Iris pigment epithelial cell (primary cell): ENCODE measurements at places on chromosomes 5 and 9.
A peak's percentile ranks its signal among the peaks of the same experiment; 100 is the strongest.

DNA sequence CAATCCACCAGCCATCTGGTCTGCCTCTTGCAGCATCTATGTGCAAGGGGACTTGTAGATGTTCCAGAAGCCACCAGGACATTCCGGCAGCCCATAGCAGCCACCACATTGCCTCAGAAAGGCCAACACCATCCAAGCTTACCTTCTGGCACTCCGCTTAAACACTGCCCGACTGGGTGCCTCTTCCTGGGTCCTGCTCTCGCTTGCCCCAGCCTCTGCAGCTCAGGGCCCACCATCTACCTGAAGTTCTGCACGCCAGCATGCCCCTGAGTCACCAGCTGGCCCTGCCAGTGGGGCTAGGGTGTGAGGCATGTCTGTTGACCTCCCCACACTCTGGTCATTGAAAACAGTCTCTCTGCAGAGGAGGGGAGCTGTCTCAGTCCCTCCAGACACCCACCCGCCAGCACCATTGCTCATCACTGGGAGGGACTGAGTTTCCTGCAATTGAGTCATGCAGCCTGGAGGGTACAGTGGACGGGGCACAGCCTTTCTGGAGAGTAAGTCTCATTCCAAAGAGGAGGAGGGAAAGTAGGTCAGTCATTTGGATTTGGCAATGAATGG lies 16.9 kb upstream of the COL5A1 start:
- DNase-seq = peak; percentile 86

GRCh38 chr5:71711610-71712009 lies 7.5 kb upstream of the CARTPT start:
- no peak for DNase-seq

- no peak for DNase-seq
These were observed 23.9 kb upstream of the TERT start for GRCh38 chr5:1318659-1319251.

- DNase-seq = no peak
These were observed 10.0 kb downstream of the SLC2A8 start for GRCh38 chr9:127406799-127407491.

DNA sequence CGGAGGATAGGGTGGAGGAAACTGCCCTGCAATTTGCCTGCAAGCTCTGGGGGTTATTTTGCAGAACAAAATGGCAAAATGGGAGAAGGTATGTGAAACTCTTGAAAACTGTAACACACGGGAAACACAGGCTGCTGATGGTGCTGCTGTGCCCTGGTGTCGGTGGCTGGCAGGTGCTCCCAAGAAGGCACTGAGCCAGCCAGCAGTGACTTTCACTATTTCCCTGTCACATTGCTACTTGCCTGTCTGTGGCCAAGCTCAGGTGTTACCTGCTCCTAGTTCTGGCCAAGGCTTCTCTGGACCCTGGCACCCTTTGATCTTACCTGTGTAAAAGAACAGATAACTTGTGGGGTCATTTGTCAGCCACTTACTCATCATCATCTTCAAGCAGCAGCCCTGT lies 102.2 kb downstream of the CMYA5 start:
- DNase-seq = no peak

- DNase-seq = no peak
These were observed 4.4 kb downstream of the SSNA1 start for GRCh38 chr9:137192859-137193258.

DNA sequence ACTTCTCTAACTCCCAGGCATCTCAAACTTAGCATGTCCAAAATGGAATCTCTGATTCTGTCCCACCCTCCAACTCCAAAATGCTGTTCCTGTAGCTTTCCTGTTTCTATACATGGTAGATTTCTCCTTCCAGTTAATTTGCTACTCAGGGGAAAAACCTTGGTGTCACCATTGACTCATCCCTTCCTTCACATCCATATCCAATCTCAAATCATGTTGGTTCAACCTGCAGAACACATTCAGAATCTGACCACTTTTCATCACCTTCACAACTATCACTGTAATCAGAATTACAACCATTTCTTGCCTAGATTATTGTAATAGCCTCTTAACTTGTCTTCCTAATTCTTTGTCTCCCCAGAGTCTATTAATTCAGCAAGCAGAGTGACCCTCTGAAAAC lies 10.8 kb downstream of the RIOK2 start:
- no peak for DNase-seq

DNA sequence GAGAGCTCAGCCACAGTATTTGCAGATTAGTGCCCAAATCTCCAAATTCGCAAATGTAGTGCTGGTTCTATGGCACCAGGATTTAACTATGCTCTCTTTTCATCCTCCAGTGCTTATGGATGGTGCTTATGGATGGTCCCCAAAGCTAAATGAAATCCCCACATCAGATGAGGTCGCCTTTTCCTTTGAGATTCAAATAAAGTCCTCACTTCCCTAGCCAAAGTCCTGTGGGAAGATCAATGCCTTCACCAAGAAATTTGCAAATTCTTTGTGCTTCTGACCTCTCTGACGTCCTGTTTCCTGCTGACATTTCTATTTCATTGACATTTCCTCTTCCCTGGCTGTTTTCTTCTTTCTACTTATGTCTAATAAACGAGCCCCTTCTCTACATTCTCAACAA lies 1077.0 kb upstream of the C9orf72 start:
- no peak for DNase-seq

- DNase-seq = peak; percentile 82
These were observed 91.8 kb upstream of the FER start for GRCh38 chr5:108655750-108656450.

GRCh38 chr5:41843456-41844370 lies 26.5 kb downstream of the OXCT1 start:
- peak; percentile 68 for DNase-seq

GRCh38 chr9:4553951-4554381 lies 63.7 kb downstream of the SLC1A1 start:
- DNase-seq = peak; percentile 56

GRCh38 chr5:132458226-132458560 lies 32.4 kb downstream of the IRF1 start:
- DNase-seq = peak; percentile 68

DNA sequence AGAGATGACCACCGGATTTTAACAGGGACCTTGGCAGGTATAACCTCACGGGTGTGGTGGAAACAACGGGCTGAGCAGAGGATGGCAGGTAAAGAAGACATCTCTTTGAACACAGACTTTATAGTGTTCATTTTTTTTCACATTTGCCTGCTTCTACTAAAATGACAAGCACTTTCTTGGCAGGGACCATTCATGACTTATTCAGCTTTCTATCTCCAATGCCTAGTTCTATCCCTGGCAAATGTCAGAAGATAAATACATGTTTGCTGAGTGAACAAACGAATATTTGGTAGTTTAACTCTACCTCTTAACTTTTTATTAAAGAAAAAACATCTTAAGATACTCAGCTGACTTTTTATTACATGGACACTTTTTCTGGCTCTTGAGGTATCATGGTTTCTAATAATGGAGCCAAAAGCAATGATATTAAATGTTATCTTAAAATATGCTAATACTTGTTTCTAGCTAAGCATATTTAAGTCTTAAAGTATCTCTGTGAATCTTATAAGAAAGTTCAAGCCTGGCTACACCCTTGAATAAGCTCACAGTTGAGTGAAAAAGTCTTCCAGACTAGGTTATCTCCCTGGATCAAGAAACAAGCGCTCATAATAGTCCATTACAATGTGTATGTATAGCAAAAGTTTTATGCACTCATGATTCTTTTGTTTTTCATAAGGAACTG lies 8.5 kb downstream of the ELL2 start:
- no peak for DNase-seq

DNA sequence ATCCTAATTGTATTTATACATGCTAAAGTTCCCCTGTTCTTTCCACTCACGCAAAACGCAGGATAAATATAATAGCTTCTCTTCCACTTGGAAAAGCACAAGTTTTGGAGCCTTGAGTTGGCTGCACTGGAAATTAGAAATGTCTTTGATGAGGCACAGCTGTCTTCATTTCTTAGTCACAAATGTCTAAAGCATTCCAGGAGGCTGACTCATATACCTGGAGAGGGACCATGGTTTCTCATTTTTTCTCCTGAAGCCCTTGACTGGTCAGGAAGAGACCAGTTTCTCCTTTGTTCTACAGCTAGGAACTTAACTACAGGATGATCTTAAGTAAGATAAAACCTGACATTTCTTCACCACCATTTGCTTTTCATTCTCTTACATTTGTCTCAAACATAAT lies 16.2 kb downstream of the MTX3 start:
- peak; percentile 19 for DNase-seq

DNA sequence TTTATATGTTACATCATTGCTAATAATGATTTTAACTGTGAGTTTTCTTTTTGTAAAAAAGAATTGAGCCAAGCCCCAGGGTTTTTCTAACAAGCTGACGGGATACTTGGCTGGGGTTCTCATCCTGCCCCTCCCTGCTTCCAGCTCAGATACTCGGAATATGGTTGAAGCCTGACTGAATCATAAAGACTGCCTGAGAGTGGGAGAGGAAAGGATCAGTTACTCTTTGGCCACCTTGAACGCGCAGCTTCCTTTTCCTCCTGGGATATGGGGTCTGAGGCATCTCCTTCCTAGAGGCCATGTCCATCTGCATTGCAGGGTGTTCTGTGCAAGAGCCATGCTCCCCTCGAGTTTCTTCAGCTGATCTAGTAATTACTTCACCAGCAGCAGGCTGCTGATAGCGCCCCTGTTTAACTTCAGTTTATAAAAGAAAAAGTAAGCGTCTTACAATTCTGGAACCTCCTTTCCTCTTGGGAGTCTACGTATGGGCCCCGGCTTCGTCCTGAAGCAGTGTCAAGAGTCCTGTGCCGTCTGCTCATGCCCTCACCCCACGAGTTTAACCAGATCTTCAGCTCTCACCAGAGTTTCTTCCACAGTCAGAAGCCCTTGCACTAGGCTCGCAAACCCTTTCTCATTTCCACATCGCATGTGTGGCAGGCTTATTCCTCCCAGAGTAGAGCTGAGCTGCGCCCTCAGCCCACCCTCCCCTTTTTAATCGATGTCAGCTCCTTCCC lies 130.0 kb downstream of the MVB12B start:
- DNase-seq = peak; percentile 14

DNA sequence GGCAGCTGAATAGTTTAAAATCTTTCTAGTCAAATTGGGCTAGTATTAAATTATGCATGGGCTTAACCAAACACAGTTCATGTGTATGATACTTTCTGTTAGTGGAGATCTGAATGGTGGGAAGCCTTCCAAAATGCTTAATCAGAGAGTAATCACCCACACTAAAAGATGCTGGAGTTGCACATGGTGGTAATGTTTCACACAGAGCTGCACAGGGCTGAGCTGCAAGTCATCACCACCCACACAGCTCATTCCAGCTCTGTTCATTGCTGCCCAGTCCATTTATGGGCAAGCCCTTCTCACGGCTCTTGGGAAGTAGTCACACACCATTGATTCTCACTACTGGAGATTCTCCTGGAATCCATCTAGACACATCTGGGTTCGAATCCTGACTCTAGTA lies 351.5 kb upstream of the KCNN2 start:
- peak; percentile 44 for DNase-seq

DNA sequence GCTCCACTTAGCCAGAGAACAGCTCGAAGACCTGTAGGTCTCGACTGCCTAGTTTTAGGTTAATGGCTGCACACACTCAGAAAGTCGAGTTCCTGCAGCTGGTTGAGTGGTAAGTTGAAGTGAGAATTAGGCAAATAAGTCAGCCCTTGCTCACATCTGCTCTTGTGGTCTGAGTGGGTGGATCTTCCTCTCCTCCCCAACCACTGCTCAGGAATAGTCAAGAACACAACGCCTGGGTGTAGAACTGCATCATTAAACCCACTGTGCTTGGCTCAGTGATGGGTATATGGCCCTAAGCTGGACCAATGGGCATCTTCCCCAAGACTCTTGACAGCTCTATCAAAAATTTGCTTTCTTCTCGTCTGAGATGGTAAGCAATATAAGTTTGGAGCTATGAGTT lies 20.9 kb upstream of the ADAM19 start:
- peak; percentile 26 for DNase-seq

DNA sequence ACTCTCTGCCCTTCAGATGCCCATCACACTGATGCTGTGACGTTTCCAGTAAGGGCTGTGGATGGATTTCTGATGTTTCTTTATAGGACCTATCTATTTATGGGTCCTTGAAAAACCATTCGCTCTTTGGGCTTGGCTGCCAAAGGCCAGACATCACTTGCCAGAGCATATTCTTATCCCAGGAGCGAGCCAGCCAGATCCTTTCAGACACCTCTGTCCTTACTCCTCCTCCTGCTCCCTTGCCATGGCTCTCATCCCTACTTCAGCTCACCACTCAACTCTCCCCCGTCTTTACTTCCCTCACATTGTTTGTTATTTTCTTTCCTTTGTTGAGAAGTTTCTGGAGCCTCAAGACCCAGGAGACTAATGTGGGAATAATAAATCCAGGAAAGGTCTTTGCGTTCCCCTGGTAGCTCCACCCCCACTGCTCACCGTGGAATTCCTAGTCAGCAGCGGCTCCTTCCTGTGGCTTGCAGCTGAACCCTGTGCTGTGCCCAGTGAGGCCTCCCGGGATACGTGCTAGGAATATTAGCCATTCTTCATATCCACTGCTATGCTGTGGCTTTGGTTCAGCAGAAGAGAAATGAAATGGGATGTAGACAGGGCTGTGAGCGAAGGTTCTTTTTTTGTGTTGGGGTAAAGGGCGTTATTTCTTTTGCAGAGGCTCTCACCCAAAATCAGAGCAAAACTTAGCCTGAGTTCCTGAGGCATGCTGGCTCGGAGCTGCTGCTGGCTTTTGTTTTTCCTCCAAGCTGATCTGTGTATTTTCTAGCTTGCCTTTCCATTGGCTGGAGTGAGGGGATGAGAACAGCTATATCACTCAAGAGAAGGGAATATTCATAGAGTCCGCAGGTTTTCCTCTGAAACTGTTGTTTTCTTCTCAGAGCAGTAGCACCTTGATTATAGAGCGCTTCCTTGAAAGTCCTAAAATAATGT lies 171.1 kb downstream of the SAXO1 start:
- DNase-seq = peak; percentile 65

DNA sequence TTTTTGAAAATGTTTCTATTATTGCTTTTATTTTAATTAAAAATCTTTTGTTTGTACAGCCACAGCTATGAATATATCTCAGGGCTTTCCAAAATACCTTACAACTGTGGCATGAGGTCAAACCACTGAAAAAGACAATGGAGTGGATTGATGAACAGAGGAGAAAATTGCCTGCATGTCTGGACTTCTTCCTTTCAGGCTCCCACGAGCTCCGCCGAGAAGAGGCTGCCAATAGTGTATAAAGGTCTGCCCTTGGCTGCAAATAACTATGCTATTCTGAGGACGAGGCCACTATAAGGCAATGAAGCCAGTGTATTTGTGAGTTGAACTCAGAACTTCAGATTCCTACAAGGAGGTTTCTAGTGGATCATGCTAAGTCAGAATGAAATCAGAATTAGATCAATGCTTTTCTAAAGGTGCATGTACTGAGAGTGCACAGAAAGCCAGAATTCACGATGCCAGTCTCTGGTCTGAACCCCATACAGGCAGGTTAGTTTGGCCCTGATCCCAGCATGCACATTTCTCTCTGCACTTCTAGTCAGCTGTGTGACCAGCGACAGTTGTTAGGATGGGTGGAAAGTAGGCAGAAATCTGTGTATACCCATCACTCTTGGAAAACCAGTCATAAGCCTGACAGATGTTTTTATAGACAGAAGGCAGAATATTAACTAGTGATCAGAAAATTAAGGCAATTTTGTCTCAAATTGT lies 42.7 kb upstream of the PLPP1 start:
- DNase-seq = peak; percentile 23

GRCh38 chr9:37437010-37437409 lies 14.5 kb downstream of the GRHPR start:
- no peak for DNase-seq

GRCh38 chr5:179618923-179619554 lies 4.4 kb downstream of the HNRNPH1 start:
- no peak for DNase-seq
